BJ (cell line): ENCODE measurements at places on chromosomes 6 and 20.

DNA sequence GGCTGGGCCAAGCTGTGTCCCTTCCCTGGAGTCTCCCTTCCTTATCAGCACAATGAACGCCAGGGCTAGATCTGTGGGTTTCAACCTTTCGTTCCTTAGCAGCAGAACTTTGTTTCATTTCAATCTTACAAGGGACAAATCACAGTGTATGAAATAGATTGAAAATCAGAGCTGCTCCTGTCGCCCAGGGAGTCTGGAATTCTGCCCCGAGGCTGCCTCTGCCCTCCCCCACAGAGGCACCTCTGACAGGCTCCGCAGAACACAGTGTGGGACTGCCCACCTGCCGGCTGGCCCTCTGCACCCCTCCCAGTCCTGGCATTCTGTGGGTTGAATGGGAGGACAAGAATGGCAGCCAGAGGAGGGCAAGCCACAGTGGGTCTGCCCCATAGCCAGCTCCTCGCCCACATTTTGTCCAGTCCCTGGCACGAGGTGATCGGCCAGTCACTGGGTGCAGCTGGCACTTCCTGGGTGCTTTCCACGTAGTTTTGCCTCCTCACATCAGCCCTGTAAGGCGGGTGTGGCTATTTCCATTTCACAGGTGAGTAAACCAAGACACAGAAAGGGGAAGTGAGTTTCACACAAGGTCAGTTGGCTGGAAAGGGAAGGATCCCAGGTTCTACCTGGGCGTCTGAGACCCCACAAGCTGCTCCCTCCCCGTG lies 26.1 kb downstream of the MANBAL start:
- no peak for DNase-seq

DNA sequence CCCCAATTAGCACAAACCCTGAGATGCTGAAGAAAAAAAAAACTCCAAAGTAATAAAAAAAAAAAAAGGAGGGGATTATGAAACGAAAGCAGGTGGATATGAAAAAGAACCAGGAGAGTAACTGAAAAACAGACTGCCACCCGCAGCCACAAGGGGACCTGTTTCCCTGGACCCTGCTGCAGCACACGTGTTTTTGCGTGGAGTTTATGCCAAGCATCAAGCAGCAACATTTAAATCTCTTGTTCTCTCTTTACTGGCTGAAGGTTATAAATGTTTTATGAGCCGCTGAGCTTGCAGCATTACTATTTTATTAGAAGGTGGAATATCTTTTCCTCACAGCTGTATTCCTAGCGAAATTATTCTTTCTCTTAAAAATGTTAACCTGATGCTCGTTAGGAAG lies 131.6 kb upstream of the OLIG3 start:
- no peak for DNase-seq

GRCh38 chr6:105769987-105770386 lies 316.1 kb upstream of the PRDM1 start:
- no peak for DNase-seq

GRCh38 chr20:36540551-36541211 lies 638 bp upstream of the MYL9 start:
- no peak for DNase-seq

DNA sequence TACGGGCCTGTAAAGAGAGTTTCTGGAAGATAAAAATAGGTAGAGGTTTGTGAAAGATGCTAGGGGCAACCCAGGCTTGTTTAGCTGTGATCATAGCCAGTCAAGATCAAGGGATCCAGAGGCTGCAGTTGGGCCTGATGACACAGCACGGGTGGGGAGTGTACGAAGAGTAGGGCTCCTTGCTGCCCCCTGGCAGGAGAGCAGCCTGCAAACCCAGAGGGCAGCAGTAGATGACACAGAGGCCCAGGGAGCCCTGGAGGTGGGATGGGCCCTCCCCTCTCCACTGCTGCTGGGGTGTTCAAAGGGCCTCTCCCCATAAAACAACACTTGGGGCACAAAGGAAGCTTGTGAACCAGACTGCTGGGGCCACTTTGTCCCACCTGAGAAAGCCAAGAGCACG lies 47.2 kb downstream of the VEGFA start:
- DNase-seq = no peak

DNA sequence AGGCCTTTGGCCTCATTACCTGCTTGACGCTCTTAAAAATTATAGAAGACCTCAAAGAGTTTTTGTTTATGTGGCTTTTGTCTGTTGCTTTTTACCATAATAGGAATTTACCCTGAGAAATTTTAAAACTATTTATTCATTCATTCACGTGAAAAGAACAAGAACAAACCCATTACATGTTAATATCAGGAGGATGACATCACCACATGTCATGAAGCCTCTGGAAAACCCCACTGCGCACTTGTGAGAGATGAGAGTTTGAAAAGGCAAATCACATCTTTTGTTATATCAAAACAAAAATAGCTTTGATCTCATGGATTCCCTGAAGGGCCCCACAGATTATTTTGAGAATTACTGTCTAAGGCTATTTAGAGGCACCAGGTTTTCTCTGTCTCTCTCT lies 61.3 kb upstream of the EYA2 start:
- DNase-seq = no peak

DNA sequence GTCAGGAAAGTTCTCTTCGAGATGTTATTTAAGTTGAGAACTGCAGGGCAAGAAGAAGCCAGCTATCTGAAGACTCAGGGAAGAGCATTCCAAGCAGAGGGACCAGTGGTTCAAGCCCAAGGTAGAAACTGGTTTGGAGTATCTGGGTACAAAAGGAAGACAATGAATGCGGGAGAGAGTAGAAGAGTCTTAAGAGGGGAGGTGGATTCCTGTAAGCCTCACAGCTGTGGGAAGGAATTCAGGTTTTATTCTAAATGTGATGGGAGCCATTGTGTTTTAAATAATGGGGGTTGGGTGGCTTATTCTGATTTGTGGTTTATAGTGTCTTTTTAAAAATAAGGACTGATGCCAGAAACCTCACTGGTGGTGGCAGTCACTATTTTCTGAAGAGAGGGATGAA lies 37.6 kb upstream of the TENT5A start:
- DNase-seq = no peak

DNA sequence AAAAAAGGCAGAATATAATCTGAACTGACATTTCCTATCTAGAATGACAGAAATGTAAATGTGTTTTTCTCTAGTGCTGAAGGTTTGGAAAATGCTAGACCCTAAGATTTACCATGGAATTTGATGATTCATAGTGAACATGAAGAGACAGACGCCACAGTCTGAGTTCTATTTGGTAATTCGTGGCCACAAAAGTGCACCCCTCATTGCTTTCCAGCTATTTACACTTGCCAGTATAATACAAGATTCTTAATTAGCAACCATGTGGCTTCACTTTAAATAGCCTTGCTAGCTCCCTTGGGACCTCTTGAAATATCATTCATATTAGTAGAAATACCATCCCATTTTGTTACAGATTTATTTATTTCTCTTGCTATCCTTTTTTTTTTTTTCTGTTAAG lies 636.8 kb downstream of the PRKN start:
- no peak for DNase-seq

GRCh38 chr6:3778701-3779573 lies 27.4 kb upstream of the PXDC1 start:
- DNase-seq = no peak

DNA sequence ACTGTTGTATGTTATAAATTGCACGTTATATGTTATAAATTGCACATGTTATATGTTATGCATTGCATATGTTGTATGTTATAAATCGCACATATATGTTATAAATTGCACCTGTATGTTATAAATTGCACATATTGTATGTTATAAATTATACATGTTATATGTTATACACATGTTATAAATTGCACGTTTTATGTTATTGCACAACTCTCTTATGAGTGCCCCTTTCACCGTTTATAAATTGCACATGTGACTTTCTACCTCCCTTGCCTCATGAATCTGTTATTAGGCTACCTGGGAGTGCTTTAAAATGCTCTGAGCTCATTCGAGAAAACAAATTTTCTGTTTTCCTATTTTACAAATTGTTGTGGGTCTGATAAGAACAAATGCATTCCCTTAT lies 84.1 kb downstream of the RNF182 start:
- DNase-seq = no peak

GRCh38 chr6:30759575-30760239 lies 15.4 kb upstream of the IER3 start:
- DNase-seq = peak; percentile 95
